ENCODE measurements at places on chromosomes 4 and X. TPM values are rescaled to one million over a fixed set of nuclear protein-coding genes. Genes with fewer than 3 reads are reported as not detected.

GRCh38 chr4:61671599-61671998 lies 471.5 kb downstream of the ADGRL3 start:
- no peak for DNase-seq

- no peak for DNase-seq
Measured at GRCh38 chr4:79042079-79042674, 102.9 kb upstream of the PAQR3 start.

DNA sequence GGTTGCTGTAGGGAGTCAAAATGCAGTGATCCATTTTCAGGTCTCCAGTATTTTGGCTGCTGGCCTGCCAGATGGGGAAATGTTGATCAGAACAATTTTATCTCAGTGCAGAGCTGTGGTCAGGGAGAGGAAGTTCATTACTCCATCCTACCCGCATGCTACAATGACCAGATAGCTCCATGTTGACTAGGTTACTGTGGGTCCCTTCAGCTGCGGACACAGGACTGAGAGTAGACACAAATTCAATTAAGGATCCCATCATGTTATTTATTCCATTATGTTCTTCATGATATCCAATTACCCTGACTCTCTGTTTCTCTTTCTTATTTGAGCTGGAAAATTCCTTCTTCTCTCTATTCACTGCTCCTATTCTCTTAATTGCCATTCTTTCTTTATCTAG lies 16.3 kb downstream of the SYNPO2 start:
- DNase-seq, result no peak

GRCh38 chr4:55500072-55500471 lies 46.6 kb downstream of the CLOCK start:
- no peak for DNase-seq

DNA sequence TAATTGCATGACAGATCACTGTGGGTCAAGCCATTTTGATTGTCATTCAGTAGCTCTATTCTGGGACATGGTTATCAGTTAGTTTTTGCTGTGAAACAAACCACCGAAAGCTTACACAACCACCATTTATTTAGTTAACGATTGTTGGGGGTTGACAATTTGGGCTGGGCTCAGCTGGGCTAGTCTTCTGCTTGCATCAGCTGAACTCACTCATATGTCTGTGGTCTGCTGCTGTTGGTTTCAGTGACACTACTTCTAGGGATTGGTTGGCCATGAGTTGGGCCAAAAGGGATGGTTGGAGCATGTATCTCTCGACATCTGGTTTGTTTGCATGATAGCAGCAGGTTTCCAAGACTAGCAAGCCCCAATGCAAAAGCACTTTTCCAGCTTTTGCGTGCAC lies 5.3 kb upstream of the SMIM10 start:
- no peak for DNase-seq

GRCh38 chrX:49999087-49999486 lies 76.7 kb downstream of the CLCN5 start:
- no peak for DNase-seq

DNA sequence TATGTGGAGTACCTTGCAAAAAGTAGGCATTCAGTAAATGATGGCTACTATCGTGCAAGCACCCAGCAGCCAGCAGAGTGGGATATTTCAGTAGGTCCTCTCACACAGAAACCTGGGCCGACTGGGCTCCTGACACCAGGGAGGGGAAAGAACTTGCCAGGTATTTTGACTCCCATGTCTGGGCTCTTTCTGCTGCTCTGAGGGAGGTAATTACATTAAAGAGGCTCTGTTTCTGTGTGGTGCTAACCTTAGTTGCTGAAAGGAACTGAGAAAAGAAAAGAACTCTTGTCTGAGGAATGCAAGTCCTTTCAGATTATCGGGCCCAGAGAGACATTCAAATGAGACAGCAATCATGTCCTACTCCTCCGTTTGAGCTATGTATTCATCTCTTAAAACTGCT lies 175.8 kb upstream of the MTMR8 start:
- no peak for DNase-seq

- no peak for DNase-seq
Measured at GRCh38 chr4:122041312-122041711, 89.5 kb upstream of the TRPC3 start.

DNA sequence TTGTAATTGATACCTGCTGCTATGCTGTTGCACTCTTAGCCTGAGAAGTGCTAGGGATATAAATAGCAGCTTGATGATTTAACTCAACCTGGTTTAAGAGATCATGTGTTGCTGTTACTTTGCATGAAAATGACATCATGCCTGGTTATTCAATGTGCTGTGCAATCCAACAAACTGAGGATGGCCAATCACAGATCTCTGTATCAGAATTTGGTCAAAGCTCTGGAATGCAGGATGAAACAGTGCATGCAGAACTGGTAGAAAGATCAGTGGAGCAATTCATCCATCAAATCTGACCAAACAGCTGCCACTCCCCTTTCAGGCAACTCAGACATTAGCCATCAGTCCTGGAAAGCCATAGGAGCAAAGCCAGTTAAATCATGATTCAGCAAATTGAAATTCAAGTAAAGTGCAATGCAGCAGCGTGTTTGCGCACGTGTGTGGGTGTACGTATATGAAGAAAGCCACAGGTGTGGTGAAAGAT lies 160.3 kb upstream of the RASGEF1B start:
- no peak for DNase-seq

DNA sequence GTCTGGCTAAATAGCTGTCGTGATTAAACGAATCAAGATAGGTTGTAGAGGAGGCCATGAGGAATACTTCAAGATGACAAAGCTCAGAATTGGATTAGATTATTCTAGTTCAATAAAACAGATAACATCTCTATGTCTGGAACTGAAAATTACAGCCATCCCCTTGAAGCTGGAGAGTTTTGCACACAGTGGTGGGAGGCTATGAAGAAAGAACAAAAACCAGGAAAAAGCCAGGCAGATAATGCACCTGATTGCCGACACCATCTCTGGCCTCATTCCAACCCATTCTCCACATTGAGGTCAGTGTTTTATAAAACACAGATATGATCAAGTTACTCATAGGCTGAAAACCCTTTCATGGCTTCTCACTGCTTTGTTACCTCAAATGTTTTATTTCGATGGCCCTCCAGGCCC lies 188.3 kb downstream of the RASL11B start:
- DNase-seq, result no peak

DNA sequence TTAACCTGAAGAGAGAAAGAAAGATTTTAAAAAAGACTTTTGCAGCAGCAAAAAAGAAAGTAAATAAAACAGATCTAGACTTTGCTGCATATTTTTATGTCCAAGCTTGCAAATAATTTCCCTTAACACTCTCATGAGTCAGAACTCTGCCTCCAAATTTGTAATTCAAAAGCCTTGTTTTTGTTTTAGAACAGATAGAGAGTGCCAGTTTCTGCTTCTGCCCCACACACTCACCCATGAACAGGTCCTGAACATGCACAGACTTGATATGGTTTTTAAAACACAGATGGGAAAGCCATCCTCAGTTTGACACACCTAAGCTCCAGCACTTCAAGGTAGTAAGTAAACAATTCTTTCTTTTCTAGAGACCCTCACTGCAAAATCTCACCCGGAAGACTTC lies 39.7 kb upstream of the VCX3B start:
- DNase-seq, result no peak

DNA sequence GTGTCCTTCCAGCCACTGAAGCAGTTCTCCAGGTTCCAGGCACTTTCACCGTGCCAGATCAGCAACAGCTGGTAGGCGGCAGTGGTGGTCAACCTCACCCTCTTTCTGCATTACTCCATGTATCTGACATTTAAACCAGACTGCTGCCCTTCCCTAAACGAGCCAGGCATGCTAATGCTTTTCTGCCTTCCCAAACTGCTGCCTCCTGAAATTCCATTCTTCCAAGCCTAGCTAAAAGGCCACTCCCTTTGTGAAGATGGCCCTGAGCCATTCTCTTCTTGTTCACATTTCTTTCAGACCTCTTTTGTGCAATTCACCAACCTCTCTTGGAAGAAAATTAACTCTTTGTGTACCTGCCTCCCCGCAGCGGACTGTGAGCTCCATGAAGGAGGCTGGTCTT lies 73.7 kb downstream of the CHST7 start:
- no peak for DNase-seq

DNA sequence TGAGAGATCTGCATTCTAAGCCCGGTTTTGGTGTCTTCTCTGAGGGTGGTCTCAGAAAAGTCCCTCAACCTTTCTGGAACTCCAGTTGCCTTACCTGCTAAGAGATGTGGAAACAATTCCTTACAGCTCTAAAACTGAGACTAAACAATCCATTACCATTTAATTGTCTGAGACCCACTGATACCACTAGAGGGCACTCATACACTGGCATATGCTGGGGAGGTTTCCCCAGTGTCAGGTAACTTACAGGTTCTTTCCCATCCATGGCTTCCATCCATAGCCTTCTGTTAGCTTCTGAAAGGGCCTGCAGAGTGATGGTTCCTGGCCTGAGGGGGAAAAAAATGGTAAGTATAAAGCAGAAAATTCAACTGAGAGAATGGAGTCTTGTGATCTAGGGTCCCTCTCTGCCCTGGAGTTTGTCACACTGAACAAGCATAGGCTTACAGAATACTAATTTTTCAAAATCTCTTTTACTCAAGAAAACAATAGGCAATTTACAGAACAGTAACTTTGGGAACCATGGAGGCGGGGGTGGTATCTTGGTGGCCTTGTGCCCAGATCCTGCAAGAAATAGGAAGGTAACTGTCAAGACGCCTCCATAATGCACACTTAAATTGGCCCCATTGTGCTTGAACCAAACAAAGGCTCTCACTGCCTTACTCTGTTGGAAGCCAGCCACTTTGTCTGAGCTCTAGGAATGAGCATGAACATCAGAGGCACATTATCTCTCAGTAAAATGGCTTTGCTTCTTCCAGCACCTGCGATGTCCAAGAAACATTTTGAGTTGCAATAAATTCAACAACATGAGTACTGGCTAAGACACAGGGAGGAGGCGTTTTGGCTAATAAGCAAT lies 236.1 kb downstream of the OPHN1 start:
- no peak for DNase-seq

- no peak for DNase-seq
Measured at GRCh38 chrX:9258421-9259104, 206.3 kb upstream of the TBL1X start.

DNA sequence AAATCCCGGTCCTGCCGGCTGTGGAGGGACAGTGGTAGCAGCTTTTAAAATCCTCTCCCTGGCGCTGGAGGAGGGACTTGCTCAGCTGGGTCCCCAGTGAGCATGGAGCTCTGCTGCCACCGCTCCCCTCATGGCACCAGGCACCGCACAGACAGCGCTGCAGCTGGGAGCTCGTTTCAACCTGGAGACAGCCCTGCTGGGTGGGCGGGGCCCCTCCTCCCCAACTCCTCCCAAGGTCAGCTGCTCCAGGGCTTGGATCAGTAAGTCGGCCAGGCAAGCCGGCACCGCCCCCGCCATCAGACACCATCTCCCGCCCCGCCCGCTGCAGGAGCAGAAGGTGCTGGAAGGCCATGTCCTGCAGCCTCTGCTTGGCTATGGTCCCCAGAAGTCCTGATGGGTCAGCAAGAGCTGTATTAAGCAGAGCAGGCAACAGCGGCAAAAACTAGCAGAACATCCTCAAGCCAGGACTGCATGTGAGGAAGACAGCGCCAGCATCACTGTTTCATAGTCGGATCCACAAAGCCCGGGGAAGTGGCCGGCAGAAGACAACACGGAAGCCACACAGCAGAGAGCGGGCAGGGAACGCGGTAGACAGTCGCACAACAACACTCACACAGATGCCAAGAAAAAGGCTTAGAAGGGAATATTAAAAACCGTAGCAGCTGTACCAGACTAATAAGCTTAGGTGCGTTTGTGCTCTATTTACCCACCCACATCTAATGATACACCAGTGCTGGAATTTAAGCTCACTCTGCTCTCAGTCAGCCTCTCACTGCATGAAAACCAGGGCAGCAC lies 16.2 kb downstream of the ZFYVE28 start:
- no peak for DNase-seq

DNA sequence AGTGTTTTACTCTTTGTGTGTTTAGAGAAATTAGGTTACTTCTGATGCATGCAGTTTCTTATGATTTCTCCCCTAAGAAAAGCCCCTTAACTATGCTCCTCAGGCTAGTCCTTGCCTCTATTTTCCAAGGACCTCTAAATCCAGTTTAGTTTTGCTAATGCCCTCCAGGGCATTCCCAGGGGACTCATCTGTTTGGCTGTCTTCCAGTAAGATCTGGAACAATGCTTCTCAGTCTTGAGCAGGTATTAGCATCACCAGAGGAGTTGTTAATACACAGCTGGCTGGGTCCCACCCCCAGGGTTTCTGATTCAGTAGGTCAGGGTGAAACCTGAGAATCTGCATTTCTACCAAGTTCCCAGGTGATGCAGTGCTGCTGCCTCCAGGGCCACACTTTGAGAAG lies 56.9 kb downstream of the OTC start:
- DNase-seq, result no peak

GRCh38 chr4:5710961-5711478 lies at the start of gene EVC:
EVC (plus strand) TSS chr4:5711201; CDS start chr4:5711381, 180 bp downstream.
- peak; percentile 51 for DNase-seq

DNA sequence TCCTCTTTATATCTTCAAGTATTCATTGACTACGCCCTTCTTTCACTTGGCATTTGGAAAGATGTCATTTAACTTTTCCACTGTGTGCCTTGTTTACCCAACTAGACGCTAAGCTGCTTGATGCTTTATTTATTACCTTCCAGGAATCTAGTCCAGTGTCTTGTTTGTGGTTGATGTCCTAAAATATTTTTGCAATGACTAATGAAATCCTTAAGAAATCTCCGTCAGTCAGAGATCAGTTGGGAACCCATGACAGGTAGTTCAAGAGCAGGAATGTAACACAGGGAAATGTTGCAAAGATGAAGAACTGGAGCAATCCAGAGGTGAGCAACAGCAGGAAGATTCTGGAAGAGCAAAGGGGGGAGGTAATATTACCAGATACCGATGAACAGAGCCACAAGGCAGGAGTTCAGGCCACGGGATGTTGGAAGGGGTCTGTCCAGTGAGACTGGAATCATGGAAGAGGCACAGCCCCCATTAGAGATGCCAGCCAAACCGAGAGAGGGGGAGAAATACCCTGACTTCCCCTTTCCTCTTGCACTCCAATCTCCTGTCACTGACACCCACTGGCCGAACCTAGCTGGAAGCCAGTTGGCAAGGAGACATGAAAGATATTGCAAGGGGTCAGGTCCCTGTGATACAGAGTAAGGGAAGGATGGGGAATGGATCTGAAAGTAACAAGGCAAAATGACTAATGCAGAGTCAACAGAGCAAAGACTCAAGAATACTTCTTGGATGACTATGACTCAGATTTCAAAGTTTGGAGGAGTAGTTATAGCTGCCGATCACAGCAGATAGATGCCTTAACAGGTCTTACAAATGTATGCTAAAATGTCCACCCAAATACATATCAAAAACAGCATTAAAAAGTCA lies 62.7 kb upstream of the PHKA2 start:
- DNase-seq, result no peak

GRCh38 chr4:76502886-76503285 lies 67.9 kb downstream of the SHROOM3 start:
- DNase-seq, result no peak

FAM9C gene
- not detected for total RNA-seq

FATE1 gene
- total RNA-seq, result not detected

MAGED1 gene
- 28.1 TPM for total RNA-seq

MAGEC1 gene
- total RNA-seq, result not detected

NSDHL gene
- 55.3 TPM for total RNA-seq

USP51 gene
- total RNA-seq, result 1.6 TPM

NSG1 gene
- total RNA-seq, result 15.3 TPM

SOWAHB gene
- not detected for total RNA-seq

FGF2 gene
- 30.4 TPM for total RNA-seq

PRKX gene
- 31.4 TPM for total RNA-seq

CD40LG gene
- total RNA-seq, result 0.50 TPM

Measured in omental fat pad (tissue), 4 donors.